ENCODE measurements at places on chromosomes 6 and 20. TPM values are rescaled to one million over a fixed set of nuclear protein-coding genes. Genes with fewer than 3 reads are reported as not detected.

Gene SLA2
- 0.50 TPM for polyA plus RNA-seq

Gene SH3BGRL2
- polyA plus RNA-seq = 34.9 TPM

- DNase-seq = no peak
Observed at GRCh38 chr6:81865712-81866111, 113.2 kb upstream of the TENT5A start.

Gene APCDD1L
- polyA plus RNA-seq = 13.8 TPM

DNA sequence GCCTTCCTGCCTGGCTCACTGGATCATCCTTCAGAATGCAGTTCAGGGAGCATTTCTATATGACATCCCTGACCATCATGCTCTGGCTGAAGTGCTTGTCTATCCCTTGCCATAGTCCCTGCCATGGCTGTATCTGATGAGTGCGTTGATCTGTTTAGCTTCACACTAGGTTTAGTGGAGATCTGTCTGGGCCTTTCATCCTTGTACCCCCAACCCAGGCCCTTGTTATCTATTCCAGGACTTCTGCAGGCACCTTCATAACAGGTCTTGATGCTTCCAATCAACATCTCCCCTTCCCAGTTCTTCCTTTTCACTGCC, 102.4 kb downstream of the QRSL1 start:
- no peak for DNase-seq

DNA sequence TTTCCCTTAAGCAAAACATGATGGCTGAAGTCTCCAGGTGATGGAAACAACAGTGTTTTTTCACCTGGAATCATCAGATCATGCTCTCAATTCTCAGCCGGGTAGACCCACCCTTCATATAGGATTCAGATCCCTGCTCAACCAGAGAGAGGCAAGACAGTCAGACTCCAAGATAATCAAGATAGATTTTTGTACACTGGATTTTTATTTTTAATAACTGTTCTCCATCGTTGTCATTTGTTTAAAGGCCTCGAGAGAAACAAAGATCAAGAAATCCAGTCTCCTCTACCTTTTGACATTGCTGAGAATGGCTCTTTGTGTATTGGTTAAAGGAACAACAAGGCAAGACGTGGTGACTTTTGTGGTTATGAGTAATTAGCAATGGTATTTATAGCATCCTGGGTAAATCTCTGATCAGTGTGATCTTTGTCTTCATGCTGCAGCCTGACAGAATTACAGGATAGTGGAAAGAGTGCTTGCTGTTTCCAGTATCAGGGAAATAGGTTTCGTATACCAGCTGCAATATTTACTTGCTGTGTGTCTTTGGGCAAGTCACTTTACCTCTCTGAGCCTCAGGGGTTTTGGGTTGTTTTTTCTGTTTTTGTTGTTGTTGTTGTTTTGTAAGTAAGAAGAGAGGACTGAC, 29.9 kb downstream of the ID4 start:
- no peak for DNase-seq

DNA sequence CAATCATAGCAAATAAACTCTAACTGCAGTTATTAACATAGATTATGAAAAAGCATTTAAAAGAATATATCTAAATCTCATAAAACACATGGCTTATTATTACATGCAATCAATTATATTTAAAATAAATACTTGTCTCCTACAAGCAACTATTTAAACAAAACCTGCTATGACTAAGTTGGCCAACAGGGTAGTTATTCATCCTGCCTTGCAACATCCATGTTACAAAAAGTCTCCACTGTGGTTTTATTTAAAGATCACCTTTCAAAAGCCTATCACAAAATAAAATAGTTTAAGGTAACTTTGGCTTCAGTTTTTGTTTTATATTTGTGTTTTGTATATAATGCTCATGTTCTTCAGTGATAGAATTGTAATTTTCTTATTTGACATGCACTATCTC, 1127.0 kb upstream of the MAP3K7 start:
- no peak for DNase-seq

DNA sequence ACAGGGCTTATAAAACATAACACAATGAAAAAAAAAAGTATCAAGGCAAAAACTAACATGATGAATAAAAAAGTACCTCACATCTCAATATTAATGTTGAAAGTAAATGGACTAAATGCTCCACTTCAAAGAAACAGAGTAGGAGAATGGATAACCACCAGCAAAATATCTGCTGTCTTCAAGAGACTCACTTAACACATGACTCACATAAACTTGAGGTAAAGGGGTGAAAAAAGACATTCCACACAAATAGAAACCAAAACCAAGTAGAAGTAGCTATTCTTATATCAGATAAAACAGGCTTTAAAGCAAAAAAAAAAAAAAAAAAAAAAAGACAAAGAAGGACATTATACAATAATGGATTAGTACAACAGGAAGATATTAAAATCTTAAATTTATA, 86.9 kb downstream of the TBC1D32 start:
- DNase-seq = no peak

Gene HLA-DQB1
- 4.3 TPM for polyA plus RNA-seq
